ENCODE measurements at places on chromosomes 1 and 21.

- no peak overlapping the region for H3K27ac ChIP-seq
- H3K4me3 ChIP-seq: no peak overlapping the region
Measured at GRCh38 chr1:230222678-230223077, 155.6 kb downstream of the GALNT2 start.

- peak; percentile 57 for DNase-seq
- no peak overlapping the region for H3K4me3 ChIP-seq
- peak overlapping the region; percentile 37 for H3K27ac ChIP-seq
- peaks cover 33% of the 10 kb centered on the region for H3K4me1 ChIP-seq
- H3K27me3 ChIP-seq: no peaks in the 10 kb centered on the region
- peaks cover 24% of the 10 kb centered on the region for H3K36me3 ChIP-seq
Measured at GRCh38 chr1:229716069-229716468, 90.0 kb downstream of the URB2 start.

DNA sequence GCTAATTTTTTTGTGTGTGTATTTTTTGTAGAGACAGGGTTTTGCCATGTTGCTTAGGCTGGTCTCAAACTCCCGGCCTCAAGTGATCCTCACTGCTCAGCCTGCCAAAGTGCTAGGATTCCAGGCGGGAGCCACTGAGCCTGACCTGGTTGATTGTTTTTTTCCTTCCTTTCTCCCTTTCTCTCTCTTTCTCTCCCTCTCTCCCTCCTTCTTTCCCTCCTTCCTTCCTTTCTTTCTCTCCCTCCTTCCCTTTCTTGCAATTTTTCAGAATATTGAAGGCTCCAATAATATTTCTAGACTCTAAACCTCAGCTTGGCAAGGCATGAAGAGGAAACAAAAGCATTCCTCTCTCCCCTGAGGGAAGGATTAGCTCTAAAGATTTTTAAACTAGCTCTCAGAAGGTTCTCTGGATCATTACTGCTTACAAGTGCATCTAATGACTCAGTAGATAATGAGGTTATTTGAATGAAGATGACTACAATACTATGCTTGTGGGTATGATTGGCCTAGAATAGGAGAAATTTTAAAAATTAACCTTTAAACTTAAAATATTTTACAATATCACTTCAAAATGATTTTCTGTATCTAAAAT lies 68.5 kb upstream of the GADD45A start:
- H3K27ac ChIP-seq: no peak overlapping the region
- no peak for DNase-seq
- no peaks in the 10 kb centered on the region for H3K4me1 ChIP-seq
- H3K27me3 ChIP-seq: no peaks in the 10 kb centered on the region
- no peak overlapping the region for H3K4me3 ChIP-seq

DNA sequence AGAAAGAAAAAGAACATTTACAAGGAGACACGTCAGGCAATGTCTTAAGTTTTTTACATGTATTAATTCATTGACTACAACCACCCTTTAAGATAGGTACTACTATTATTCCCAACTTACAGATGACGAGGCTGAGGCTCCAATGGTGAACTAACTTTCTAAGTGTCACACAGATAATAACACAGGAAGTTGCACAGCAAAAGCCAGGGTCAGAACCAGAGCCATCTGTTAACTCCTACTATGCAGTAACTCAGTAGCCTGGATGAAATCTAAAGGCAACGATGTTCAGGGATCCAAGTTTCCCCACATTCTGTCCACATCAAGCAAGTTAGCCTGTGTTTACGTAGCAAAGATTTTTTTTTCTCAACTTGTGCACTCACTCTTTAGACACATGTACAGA lies 371.7 kb downstream of the PTPRC start:
- H3K36me3 ChIP-seq: no peaks in the 10 kb centered on the region
- H3K27ac ChIP-seq: no peak overlapping the region
- H3K4me1 ChIP-seq: no peaks in the 10 kb centered on the region
- H3K4me3 ChIP-seq: no peak overlapping the region
